ENCODE measurements at places on chromosomes 6 and 20.

DNA sequence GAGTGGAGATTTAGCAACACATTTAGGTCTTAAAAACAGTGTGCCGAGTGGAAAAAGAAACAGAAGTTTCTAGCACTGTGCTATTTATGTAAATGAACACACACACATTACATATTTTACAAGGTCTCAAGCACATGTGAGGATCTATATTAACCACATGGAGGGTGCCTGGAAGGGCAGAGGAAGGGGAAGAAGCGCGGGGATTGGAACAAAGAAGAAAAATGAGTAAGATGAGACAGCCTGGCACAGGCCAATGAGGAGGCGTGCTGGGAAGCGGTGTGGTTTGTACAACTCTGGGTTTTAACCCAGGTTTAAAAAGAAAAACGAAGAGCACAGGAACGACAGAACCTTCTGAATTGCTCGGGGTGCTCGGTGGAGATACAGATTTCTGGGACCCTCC lies 5.7 kb downstream of the KCNG1 start:
- DNase-seq: no peak

GRCh38 chr6:108711826-108712225 lies 136.4 kb upstream of the ARMC2 start:
- no peak for DNase-seq

DNA sequence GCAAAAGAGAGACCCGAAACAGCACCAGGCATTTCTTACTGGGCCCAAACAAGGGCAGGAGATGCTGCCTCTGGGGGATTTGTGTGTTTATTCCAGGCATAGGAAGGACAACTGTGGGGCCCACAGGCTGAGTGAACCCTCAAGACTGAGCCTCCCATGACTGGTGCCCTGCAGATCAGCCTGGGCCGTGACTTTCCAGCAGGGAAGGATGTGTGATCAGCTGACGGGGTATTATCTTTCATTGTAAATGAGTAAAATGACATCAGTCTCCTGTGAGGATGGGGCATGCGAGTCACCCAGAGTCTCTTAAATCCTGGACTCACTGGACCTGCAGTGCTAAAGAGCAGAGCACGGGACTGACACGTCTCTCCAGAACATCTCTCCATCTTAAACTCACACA lies 3.9 kb upstream of the TEAD3 start:
- no peak for DNase-seq

GRCh38 chr20:13995841-13996240 lies 525 bp downstream of the MACROD2 start:
- no peak for DNase-seq

DNA sequence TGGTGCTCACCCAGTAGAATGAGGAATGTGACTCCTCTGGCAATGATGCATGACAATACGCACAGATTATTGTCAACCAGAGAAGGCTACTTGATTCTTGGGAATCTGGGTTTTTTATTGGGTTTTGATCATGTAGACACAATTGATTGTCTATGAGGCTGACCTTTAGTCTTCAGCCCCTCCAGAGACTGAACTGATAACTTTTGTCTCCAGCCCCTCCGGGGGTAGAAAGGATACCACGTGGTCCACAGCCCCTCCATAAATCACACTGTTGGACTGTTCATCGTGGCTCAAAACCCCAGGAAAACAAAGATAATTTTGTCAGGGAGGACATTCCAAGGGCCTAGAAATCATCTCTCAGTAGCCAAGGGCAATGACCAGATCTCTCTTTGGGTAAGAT lies 57.5 kb upstream of the ADGRF5 start:
- DNase-seq: no peak

DNA sequence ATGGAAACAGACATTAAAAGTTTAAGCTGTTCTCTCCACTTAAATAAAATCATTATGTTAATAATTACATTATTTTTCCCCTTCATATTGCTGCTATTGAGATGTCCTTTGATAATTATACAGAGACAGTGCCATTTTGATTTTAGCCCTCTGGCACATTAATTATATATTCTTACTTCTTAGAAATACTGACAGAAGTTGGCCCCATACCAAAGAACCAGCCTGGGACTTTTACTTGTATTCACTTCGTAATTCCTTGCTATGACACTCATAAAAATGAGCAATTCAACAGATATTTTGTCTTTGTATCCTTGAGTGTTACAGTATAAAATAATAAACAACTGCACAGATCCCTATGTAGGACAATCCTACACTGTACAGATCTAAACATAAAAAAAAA lies 743.7 kb downstream of the TBC1D32 start:
- DNase-seq: no peak

GRCh38 chr6:41071923-41072835 lies at the start of gene OARD1:
TSS of gene OARD1 (minus strand) at chr6:41072356. CDS start at chr6:41071634, 722 bp downstream.
- peak; percentile 57 for DNase-seq

DNA sequence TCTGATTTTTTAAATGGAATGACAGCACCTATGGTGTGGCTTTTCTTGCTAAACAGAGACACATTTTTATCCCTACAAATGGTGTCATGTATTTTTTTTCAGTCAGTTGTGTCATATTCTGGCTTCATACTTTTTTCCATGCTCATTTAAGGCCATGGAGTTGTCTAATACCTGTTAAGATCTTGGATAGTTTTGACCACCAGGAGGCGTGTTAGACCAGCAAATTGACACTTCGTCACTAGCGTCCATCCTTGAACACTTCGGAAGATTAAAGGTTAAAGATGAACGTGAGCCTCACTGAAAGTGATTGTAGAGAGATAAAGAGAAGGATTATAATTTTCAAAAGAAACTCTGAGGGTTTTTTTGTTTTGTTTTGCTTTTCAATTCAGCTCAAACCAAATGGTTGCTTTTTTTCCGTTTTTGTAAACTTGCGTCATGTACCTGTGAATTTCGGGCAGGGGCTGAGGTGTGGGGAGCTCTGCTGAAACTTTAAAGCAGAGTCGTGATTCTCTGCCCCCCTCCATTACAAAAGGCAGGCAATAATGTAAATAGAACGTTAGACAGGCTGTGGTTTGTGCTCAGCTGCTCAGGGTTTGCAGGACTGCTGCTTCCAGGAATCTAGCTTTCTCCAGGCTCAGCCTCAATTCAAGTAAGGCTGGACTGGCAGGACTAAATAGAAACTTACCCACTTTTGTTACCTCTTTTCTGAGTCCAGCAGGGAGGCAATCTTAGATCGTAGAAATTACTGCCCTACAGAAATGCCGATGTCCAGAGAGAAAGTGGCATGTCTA lies 245.1 kb downstream of the FOXA2 start:
- peak; percentile 17 for DNase-seq

DNA sequence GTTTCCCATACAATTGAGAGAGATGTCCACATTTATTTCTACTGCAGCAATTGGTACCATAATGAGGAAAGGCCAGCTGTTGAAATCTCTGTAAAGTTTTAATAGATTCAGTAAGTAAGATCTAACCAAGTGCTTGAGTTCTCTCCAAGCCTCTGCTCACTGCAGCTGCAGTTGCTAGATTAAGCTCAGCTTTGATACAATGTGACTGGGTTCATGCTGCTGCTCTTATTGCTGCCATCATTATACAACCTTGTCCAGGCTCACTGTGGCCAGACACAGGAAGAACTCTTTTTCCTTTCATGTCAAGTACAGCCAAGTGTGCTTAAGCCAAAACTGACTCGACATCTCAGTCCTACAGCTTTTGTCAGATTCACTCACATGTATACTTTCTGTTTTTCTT lies 423.5 kb downstream of the GJA1 start:
- DNase-seq: no peak

DNA sequence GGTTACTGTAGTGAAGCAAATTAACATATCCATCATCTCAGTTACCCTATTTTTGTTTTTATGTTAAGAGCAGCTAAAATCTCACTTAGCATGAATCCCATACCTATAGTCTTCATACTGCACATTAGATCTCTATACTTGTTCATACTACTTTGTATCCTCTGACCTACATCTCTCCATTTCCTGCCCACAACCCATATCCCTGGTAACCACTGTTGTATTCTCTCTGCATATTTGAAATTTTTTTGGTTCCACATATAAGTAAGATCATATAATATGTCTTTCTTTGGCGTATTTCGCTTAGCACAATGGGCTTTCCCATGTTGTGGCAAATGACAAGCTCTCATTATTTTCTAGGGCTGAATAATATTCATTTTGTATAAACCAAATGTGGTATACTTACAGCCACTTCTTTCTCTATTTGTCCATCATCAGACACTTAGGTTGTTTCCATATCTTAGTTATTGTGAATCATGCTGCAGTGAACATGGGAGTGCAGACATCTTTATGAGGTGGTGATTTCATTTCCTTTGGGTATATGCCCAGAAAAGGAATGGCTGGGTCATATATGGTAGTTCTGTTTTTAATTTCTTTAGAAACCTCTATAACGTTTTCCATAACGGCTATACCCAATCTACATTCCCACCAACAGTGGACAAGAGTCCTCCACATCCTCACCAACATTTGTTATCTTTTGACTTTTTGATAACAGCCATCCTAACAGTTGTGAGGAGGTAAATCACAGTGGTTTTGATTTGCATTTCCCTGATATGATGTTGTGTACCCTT lies 39.8 kb downstream of the BACH2 start:
- DNase-seq: no peak

DNA sequence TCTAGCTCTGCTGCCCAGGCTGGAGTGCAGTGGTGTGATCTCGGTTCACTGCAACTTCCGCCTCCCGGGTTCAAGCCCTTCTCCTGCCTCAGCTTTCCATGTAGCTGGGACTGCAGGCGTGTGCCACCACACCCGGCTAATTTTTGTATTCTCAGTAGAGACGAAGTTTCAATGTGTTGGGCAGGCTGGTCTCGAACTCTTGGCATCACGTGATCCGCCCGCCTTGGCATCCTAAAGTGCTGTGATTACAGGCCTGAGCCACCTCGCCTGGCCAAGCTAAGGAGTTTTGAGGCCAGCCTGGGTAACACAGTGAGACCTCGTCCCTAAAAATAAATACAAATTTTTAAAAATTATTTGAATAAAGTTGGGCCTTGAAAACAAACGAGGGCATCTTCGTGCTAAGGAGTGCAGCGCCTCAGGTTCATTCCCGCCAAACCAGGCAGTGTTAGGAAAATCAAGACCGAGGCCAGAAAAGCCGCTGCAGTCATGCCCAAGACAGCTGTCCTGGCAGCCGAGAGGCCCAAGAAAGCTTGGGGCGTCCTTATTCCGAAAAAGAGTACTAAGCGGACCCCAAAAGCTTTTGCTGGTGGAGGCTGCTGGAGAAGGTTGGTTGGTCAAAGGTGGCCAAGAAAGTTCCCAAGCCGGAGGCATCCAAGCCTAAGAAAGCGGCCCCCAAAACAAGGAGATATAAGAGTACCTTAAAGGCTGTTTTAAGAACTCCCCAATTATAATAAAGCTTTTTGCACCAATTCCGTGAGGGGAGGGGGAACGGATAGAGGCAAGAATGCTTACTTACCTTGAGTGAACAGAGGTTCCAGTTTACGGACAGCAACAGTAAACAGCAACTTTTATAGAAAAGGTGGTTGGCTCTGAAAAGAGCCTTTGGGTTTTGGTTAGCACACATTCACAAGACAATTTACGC lies 109.0 kb downstream of the HFE start:
- DNase-seq: no peak

DNA sequence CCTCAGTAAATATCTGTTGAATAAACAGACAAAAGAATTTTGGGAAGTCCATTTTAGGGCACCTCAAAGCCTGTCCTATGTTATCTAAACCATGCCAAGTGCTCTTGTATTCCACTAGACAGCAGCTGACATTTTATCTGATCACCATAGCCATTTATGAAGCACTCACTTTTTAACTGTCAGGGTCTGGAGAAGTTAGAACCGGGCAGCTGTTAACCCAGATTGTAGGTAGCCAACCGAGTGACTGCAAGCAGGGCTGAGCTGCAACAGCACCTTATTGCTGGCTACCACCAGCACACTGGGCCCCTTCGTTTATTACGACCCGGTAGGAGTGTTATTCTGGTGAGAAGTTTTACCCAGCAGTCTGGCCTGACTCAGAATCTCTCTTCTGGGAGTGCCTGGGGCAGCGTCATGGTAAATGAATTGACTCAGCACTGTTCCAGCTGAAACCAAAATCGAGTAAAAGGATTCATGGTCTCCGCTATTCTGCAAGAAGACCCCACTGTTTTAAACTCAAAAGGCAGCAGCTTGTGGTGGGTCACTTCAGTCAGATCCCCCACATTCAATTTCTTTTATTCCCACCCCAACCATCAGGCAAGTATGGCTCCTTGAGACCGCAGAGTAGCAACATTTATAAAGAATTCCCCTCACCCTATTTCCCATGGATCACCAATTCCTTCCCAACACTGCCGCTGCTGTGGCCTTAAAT lies 1.7 kb downstream of the UBE2V1 start:
- DNase-seq: no peak

GRCh38 chr20:51347831-51348230 lies 194.7 kb downstream of the NFATC2 start:
- DNase-seq: no peak

GRCh38 chr20:62517901-62518610 lies 42.3 kb upstream of the GATA5 start:
- DNase-seq: no peak

- DNase-seq: no peak
Measured at GRCh38 chr20:58700121-58700821, 7.7 kb downstream of the NPEPL1 start.

DNA sequence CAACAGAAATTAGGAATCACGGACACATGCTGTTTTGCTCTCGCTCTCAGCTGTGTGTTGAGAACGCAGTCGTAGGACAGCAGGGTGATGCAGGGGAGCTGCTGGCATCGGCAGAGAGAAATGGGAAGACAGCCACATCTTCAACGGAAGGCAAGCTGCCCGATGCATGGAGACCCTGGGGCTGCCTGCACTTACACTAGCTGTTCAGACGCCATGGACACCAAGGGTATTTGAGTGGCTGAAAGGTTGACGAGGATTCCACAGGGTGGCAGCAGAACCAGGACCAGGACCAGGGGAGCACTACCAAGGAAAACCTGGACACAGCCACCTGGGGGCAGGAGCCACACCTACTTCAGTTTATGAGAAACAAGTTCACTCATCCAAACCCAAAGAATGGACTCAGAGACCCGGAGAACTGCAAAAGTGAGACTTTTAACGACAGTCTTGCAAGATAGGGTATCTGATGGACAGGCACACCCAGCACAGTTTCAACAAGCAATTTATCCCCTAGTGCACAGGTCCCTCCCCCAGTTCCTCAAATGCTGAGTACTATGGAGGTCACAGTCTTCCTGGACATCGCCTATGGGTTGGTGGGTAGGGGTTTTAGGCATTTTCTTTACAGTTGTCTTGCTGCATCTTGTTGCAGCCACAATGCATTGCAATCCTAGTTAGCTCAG lies 56.3 kb upstream of the ENTPD6 start:
- DNase-seq: no peak

DNA sequence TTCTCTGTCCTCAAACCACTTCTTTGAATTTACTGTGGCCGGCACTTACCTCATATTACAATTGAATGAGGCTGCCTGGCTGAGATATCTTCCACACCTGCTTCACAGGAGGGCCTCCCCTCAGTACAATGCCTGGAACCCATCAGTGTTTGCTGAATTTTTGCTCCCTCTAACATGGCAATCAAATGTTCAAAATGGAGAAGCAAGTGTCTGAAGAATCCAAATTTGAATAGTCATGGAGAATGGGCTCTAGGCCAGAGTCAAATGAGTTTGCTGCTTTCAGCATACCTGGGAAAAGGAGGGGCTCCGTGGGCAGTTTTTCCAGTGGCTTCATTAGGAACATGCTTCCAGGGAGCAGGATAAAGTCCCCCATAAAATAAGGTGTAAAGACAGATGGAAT lies 564.8 kb downstream of the UTRN start:
- no peak for DNase-seq

Data from germinal center (tissue), 1 donor.